Memory B cell (primary cell): ENCODE measurements at places on chromosomes 1 and 21.

DNA sequence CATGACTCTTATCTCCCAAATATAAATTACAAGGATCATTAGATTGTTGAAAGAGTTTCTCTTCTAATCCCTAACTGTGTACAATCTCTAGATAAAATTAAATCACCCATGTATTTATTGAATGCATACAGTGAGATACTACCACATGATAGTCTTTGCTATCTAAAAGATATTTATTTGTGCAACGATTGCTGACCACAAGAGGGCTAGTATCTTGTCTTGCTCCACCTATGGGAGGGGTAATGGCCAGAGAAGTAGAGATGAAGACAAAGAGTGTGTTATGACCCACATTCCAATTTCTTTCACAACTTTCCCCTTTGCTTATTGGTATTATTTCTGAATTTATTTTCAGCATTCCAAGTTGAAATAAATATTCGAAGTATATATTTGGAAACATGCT, 13.7 kb downstream of the PYHIN1 start:
- H3K27me3 ChIP-seq, result no peaks in the 10 kb centered on the region
- H3K27ac ChIP-seq, result no peak overlapping the region
- H3K4me1 ChIP-seq, result peaks cover 6% of the 10 kb centered on the region
- DNase-seq, result no peak
- no peak overlapping the region for H3K4me3 ChIP-seq

- peaks cover 42% of the 10 kb centered on the region for H3K4me1 ChIP-seq
- no peak for DNase-seq
- no peak overlapping the region for H3K4me3 ChIP-seq
- H3K36me3 ChIP-seq, result no peaks in the 10 kb centered on the region
- H3K27me3 ChIP-seq, result no peaks in the 10 kb centered on the region
- H3K27ac ChIP-seq, result peak overlapping the region; percentile 35
Observed at GRCh38 chr1:93702828-93703183, 21.2 kb upstream of the BCAR3 start.

DNA sequence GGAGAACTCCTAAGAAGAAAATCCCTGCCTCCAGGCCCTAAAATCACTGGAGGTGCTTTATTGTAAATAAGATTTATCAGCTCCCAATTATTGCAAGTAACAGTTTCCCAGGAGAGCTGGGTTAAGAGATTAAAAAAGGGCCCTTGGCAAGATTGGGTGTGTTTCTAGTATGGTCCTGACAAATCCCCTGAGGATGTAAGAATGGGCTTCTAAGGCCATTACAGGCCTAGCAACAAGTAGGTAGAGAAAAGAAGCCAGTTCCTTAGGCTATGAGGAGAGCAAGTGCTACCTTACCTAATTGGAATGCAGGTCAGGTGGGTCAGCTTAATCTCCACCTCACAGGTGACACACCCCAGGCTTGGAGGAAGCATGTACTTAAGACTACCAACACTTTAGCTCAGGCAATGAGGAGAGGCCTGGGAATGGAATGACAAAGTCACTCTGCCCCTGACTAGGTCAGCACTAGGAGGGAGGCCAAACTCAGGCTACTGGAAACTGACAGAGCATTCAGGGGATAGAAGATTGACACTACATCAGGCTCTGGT, 6.8 kb upstream of the OTUD7B start:
- H3K27ac ChIP-seq, result no peak overlapping the region
- DNase-seq, result no peak
- H3K36me3 ChIP-seq, result no peaks in the 10 kb centered on the region
- H3K4me3 ChIP-seq, result no peak overlapping the region
- peaks cover 15% of the 10 kb centered on the region for H3K4me1 ChIP-seq

GRCh38 chr1:10253755-10254154, 43.4 kb downstream of the KIF1B start:
- H3K4me1 ChIP-seq, result peaks cover 5% of the 10 kb centered on the region
- no peak for DNase-seq
- H3K36me3 ChIP-seq, result peaks cover 9% of the 10 kb centered on the region
- no peak overlapping the region for H3K4me3 ChIP-seq
- H3K27ac ChIP-seq, result no peak overlapping the region
- H3K27me3 ChIP-seq, result no peaks in the 10 kb centered on the region

DNA sequence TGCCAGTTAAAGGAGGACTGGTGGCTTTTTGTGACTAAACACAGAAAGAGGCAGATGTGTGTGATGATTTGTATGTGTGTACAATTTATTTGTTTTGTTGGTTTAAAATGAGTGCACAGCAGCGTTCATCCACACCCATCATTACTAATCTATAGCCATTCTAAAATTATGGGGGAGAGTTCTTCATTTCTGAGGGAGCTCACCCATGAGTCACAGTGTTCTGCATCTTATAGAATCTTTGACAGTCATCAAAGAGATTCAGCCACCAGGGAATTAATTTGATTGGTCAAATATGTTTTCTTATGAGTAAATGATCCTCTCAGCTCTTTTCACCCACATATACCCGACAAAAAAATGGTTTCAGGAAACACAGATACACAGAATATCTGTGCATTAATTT, 147.9 kb downstream of the GREM2 start:
- no peaks in the 10 kb centered on the region for H3K27me3 ChIP-seq
- DNase-seq, result no peak
- H3K4me3 ChIP-seq, result no peak overlapping the region
- H3K36me3 ChIP-seq, result no peaks in the 10 kb centered on the region
- H3K27ac ChIP-seq, result no peak overlapping the region
- no peaks in the 10 kb centered on the region for H3K4me1 ChIP-seq

DNA sequence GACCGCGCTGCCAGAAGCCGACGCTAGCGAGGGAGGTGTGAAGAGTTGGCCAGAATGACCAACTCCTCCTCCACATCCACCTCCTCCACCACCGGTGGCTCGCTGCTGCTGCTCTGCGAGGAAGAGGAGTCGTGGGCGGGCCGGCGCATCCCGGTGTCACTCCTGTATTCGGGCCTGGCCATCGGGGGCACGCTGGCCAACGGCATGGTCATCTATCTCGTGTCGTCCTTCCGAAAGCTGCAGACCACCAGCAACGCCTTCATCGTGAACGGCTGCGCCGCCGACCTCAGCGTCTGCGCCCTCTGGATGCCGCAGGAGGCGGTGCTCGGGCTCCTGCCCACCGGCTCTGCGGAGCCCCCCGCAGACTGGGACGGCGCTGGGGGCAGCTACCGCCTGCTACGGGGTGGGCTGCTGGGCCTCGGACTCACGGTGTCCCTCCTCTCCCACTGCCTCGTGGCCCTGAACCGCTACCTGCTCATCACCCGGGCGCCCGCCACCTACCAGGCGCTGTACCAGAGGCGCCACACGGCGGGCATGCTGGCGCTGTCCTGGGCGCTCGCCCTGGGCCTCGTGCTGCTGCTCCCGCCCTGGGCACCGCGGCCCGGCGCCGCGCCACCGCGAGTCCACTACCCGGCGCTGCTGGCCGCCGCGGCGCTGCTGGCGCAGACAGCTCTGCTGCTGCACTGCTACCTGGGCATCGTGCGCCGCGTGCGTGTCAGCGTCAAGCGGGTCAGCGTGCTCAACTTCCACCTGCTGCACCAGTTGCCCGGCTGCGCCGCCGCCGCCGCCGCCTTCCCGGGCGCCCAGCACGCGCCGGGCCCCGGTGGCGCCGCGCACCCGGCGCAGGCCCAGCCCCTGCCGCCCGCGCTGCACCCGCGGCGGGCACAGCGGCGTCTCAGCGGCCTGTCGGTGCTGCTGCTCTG, 1.2 kb downstream of the GPR88 start:
- no peak overlapping the region for H3K27ac ChIP-seq
- H3K36me3 ChIP-seq, result no peaks in the 10 kb centered on the region
- peaks cover 27% of the 10 kb centered on the region for H3K4me1 ChIP-seq
- peak; percentile 22 for DNase-seq
- peaks cover 21% of the 10 kb centered on the region for H3K27me3 ChIP-seq
- H3K4me3 ChIP-seq, result peak overlapping the region; percentile 73

- H3K27me3 ChIP-seq, result no peaks in the 10 kb centered on the region
- H3K4me3 ChIP-seq, result no peak overlapping the region
- peaks cover 63% of the 10 kb centered on the region for H3K4me1 ChIP-seq
- no peak overlapping the region for H3K27ac ChIP-seq
Observed at GRCh38 chr1:155011004-155011416, 8.4 kb downstream of the ZBTB7B start.

- H3K27ac ChIP-seq, result no peak overlapping the region
- DNase-seq, result no peak
- peaks cover 22% of the 10 kb centered on the region for H3K27me3 ChIP-seq
- no peak overlapping the region for H3K4me3 ChIP-seq
- peaks cover 1% of the 10 kb centered on the region for H3K36me3 ChIP-seq
- no peaks in the 10 kb centered on the region for H3K4me1 ChIP-seq
Observed at GRCh38 chr1:231157311-231157710, 4.5 kb upstream of the TRIM67 start.

DNA sequence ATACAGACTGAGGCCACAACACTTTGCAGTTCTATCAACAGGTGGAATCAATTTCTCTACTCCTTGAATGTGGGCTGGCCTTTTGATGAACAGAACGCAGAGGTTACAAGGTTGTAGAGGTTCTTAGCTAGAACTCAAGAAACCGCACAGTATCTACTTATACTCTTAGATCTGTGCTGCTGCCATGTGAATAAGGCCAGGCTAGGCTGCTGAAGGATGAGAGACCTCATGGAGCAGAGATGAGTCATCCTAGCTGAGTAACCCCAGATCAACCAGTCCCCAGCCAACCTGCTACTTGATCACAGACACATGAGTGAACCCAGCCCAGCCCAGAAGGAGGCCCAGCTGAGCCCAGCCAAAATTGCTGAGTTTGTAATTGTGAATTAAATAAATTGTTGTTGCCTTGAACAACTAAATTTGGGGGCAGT, 35.3 kb upstream of the BCAR3 start:
- H3K36me3 ChIP-seq, result no peaks in the 10 kb centered on the region
- H3K4me3 ChIP-seq, result no peak overlapping the region
- no peaks in the 10 kb centered on the region for H3K27me3 ChIP-seq
- no peak for DNase-seq
- H3K4me1 ChIP-seq, result peaks cover 22% of the 10 kb centered on the region
- H3K27ac ChIP-seq, result peak overlapping the region; percentile 30

DNA sequence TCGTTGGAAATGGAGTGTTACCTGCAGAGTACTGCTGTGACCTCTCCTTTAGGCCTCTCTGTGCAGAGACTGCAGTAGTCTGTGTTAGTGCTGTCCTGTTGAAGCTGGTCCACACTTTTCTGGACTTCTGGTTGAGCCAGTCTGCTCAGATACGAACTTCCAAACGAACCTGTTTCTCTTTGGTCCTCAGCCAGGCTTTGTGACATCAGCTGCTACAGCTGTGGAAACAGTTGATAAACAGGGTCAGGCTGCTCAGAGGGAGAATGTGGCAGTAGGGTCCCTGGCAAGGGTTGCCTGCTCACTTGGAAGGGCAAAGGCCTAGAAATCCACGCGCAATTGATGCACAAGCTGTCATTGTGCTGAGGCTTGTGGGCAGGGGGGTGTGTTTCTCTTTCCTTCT, 98.8 kb downstream of the NOS1AP start:
- H3K4me3 ChIP-seq, result no peak overlapping the region
- DNase-seq, result no peak
- H3K27ac ChIP-seq, result no peak overlapping the region
- H3K4me1 ChIP-seq, result no peaks in the 10 kb centered on the region
